Fibroblast of lung (primary cell): ENCODE measurements at places on chromosomes 1 and 21. TPM values are rescaled to one million over a fixed set of nuclear protein-coding genes. Genes with fewer than 3 reads are reported as not detected.
A peak's percentile ranks its signal among the peaks of the same experiment; 100 is the strongest.

The PRRX1 gene
- 264 and 349 TPM in 2 replicates for polyA plus RNA-seq

The MINDY1 gene
- 10.1 and 11.7 TPM in 2 replicates for polyA plus RNA-seq

DNA sequence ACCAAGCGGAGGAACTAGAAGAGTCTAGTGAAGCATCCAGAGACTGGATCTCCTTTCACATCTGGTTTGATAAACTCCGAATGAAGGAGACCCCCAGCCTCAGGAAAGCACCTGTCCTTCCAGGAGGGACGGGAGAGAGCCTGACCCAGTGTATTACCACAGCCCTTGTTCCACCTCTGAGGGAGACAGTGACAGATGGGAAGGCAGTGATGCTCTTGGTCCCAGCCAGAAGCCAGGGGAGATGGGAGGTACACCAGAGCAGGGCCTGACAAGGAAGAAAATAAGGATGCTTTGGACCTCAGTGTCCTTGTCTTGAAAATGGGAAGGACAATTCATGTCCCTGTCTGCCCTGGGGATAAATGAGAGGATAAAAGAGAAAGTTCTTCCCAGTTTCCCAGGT lies 3.5 kb downstream of the KLHDC7A start:
- no peak overlapping the region for H3K27ac ChIP-seq
- no peaks in the 10 kb centered on the region for H3K27me3 ChIP-seq
- no peaks in the 10 kb centered on the region for H3K4me1 ChIP-seq
- H3K4me3 ChIP-seq, result no peak overlapping the region

DNA sequence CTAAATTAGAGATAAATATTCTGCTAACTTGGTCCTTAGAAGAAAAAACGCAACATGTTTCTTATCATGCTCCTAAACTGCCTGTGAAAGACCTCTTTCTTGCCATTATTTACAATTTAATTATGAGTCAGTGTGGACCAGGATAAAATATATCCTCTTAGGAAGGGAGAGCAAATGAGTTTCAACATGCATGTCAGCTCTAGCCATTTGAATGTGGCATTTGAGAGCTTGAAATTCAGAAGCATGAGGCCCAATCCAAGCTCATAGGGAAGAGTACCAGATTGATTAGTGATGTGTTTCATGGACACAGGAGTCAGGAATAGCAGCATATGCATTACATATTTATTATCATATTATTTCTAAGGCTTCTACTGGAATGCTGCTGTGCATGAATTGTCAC lies 39.3 kb downstream of the TBX15 start:
- H3K27ac ChIP-seq, result no peak overlapping the region
- no peaks in the 10 kb centered on the region for H3K27me3 ChIP-seq
- H3K4me3 ChIP-seq, result no peak overlapping the region
- no peaks in the 10 kb centered on the region for H3K36me3 ChIP-seq

DNA sequence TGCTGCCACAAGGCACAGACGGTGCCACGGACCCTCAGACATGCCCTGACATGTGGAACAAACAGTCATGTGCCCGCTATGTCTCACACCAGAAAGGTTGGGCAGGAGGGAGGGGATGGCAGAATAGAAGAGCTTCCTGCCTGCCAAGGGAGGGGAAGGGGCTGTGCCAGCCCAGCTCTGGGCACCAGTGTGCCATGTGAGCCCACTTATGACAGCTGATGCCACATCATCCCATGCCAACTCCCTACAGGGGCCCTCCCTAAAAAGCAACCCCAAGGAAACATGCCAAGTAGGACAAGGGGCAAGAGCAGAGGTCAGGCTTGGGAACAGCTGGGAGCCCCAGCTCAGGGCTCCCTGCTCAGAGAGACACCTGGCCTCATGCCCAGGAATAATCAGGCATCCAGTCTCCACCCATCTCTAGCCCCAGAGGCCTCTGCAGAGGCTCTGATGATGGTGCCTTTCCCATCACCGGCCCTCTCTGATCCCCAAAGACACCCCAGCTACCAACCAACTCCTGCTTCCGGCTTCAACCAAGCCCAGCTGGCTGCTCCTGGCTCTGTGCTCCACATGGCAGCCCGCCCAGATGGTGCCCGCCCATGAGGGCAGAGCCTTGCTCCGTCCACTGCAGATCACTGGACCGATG lies 10.3 kb downstream of the ADGRB2 start:
- H3K4me1 ChIP-seq, result peaks cover 16% of the 10 kb centered on the region
- peak; percentile 81 for DNase-seq
- H3K4me3 ChIP-seq, result no peak overlapping the region

GRCh38 chr1:156511644-156512043 lies 11.1 kb upstream of the MEF2D start:
- DNase-seq, result no peak
- H3K36me3 ChIP-seq, result no peaks in the 10 kb centered on the region
- H3K27me3 ChIP-seq, result no peaks in the 10 kb centered on the region

DNA sequence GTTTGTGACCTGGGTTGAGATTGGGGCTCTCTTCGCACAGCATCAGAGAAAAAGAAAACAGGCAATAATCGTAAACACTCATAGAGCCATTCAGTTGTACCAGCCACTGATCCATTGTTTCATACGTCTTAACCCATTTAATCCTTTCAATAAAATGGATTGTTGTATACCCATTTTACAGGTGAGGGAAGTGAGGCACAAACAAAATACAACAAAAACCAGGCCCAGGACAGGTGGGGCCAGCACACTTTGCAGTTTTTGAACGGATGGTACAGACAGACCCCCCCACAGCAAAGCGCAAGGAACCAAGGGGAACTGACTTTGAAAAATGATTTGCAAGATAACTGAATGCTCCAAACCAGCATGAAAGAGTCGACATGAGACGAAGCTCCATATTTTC lies 4.3 kb upstream of the FHAD1 start:
- no peak overlapping the region for H3K27ac ChIP-seq
- H3K36me3 ChIP-seq, result no peaks in the 10 kb centered on the region
- peaks cover 10% of the 10 kb centered on the region for H3K4me1 ChIP-seq

DNA sequence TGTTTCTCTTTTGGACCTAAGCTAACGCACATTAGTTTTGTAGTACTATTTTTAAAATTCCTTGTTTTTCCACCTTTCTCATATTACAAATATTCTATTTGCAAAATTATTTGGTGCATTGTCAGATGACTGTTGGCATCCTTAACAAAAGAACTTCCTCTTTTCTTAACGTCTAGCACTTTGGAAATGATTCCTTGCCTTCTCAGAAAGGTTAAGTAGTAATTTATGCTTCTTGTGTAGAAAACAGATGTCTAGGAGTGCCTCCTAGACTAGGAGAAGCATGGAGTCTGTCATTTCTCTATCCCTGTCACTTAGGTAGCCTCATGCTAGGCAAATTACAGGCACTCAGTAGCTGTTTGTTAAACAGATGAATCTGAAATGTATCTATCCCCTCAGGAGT lies 64.4 kb downstream of the HSPA13 start:
- no peaks in the 10 kb centered on the region for H3K36me3 ChIP-seq
- DNase-seq, result no peak
- H3K4me3 ChIP-seq, result no peak overlapping the region
- H3K27ac ChIP-seq, result no peak overlapping the region
- no peaks in the 10 kb centered on the region for H3K4me1 ChIP-seq
- H3K27me3 ChIP-seq, result no peaks in the 10 kb centered on the region

GRCh38 chr1:199132006-199132405 lies 493.2 kb downstream of the PTPRC start:
- H3K27ac ChIP-seq, result no peak overlapping the region
- no peak overlapping the region for H3K4me3 ChIP-seq
- no peaks in the 10 kb centered on the region for H3K27me3 ChIP-seq
- no peak for DNase-seq

DNA sequence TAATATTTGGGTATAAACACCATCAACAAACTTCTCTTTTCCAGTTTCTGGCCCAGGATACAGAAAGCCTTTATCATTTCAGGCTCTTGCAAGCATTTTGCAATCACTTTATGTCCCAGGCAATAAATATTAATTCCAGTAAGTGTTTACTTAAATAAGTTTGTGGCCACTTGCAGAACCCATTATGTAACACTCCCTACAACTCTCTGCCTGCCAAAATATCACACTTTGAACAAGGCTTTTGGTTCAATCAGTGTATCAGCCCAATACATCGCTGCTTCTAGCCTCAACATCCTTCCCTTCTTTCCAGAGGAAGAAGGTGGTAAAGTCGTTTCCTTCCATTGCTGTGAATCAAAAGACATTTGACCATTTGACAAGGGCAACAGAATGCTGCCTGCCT lies 203.0 kb upstream of the USP25 start:
- H3K4me1 ChIP-seq, result no peaks in the 10 kb centered on the region
- H3K27ac ChIP-seq, result no peak overlapping the region
- H3K27me3 ChIP-seq, result no peaks in the 10 kb centered on the region
- H3K4me3 ChIP-seq, result no peak overlapping the region
- no peak for DNase-seq
- H3K36me3 ChIP-seq, result no peaks in the 10 kb centered on the region

- peaks cover 26% of the 10 kb centered on the region for H3K4me1 ChIP-seq
- DNase-seq, result peak; percentile 52
- H3K4me3 ChIP-seq, result no peak overlapping the region
- no peaks in the 10 kb centered on the region for H3K36me3 ChIP-seq
Observed at GRCh38 chr1:41622402-41622801, 137.9 kb upstream of the EDN2 start.

GRCh38 chr1:67937651-67938050 lies 104.4 kb upstream of the GNG12 start:
- no peaks in the 10 kb centered on the region for H3K36me3 ChIP-seq
- H3K4me1 ChIP-seq, result peaks cover 4% of the 10 kb centered on the region
- H3K27ac ChIP-seq, result no peak overlapping the region
- no peaks in the 10 kb centered on the region for H3K27me3 ChIP-seq

DNA sequence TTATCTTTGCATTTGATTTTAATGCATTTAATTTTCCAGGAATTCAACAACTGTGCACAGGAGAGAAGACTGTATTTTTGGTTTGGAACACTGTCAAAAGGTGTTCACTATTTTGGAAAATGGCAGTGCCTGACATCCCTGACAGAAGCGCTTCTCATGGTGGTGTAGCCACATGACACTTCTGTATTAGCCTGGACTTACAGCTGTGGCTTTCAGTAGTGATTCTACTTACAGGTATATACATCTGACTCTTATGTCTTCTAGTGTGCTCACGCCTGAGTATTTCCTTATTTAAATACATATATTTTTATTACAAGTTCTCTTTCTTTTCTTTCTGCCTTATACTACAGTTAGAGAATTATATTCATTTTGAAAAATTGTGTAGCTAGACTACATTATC lies 52.3 kb upstream of the C8B start:
- no peak for DNase-seq
- no peak overlapping the region for H3K4me3 ChIP-seq
- no peaks in the 10 kb centered on the region for H3K4me1 ChIP-seq
- H3K27ac ChIP-seq, result no peak overlapping the region
- H3K27me3 ChIP-seq, result no peaks in the 10 kb centered on the region

GRCh38 chr21:20459838-20460237 lies 538.4 kb upstream of the NCAM2 start:
- no peaks in the 10 kb centered on the region for H3K36me3 ChIP-seq
- DNase-seq, result no peak
- no peak overlapping the region for H3K4me3 ChIP-seq
- no peaks in the 10 kb centered on the region for H3K4me1 ChIP-seq
- no peak overlapping the region for H3K27ac ChIP-seq

DNA sequence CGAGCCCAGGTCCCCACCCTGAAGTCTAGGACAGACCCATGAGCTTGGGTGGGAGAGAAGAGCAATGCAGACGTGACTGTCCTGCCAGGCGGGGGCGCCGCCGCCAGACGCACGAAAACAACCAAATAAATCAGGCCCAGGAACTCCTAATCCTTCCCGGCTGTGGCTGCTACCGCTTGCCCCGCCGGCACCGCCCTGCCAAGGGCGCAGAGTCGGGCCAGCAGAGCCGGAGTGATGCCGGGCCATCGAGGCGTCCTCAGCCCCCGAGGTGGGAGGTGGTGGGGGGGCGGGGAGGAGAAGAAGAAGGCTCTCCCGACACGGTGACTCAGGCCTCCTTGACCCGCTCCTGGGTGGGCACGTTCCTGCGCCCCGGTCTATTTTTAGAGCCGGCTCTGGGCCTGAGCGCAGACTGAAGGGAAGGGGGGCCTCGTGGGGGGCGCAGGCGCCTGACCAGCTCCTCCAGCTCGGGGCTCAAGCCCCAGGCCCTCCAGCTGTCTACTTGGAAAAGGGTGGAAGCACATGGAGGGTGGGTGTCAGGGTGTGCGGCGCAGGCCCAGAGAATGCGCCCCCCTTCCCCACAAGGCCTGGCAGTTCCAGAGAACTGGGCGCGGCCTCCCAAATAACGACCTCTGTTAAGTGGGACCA lies 10.7 kb upstream of the COL16A1 start:
- DNase-seq, result peak; percentile 78
- peaks cover 14% of the 10 kb centered on the region for H3K27me3 ChIP-seq
- H3K4me3 ChIP-seq, result no peak overlapping the region
- no peaks in the 10 kb centered on the region for H3K36me3 ChIP-seq

DNA sequence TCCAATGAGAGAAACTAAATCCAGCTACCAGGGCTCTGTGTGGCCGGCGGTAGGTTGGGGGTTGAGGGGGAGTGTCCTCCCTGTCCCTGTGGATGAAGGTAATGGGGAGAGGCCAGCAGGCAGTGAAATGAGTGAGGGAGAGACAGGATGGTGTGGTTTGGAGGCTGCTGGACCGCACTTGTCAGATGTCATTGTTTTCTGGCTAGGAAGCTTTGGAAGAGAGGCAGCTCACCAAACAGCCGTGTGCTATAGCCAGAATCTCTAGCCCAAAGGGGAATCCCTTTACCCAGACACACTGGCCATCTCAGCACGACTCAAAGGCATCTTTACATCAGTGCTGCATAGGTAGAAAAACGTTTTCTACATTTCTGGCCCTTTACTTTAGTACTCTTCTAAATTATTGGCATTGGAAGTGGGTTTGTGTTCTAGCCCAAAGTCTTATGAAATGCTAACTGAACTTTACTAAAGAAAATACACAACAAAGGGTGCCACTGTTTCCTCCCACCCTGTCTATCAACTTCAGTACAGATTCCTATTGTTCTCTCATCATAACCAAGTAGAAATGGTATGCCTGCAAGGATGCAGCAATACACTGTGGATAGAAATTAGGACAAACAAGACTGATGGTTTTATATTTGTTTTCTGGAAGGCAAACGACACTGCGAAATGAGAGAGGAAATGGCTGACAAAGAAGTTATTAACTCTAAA lies 95.9 kb upstream of the COA6 start:
- no peaks in the 10 kb centered on the region for H3K27me3 ChIP-seq
- no peak overlapping the region for H3K4me3 ChIP-seq
- H3K36me3 ChIP-seq, result no peaks in the 10 kb centered on the region
- H3K27ac ChIP-seq, result no peak overlapping the region
- H3K4me1 ChIP-seq, result no peaks in the 10 kb centered on the region

DNA sequence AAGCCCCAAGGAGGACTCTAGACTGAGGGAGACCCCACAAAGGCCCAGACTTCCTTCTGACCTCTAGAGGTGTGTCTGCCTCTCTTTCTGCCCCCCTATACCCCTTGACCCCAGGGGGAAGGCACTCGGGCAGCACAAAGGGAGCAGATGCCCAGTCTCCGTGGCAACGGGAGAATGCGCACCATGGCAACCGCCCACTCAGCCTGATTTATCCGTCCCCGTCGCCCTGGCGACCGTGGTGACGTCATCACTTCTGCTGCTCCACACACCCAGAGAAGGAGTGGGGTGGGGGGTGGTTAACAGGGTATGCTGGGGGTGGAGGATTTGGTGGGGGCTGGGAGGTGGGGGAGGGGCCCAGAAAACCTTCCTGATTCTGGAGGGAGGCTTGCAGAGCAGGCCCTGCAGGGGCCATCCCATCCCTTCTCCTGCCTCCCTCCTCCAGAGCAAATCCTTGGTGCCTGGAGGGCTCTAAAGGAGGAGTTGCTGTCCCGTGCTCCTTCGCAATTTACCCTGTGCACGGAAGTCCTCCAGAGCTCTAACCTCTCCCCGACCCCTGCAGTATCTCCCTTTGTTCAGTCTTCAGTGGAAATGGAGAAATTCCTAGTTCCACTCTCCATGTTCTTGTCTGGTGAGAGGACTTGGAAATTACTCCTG lies 6.3 kb downstream of the CELF3 start:
- H3K4me1 ChIP-seq, result no peaks in the 10 kb centered on the region
- peaks cover 12% of the 10 kb centered on the region for H3K27me3 ChIP-seq
- H3K4me3 ChIP-seq, result no peak overlapping the region
- H3K27ac ChIP-seq, result no peak overlapping the region
- H3K36me3 ChIP-seq, result no peaks in the 10 kb centered on the region
- peak; percentile 24 for DNase-seq
